NK-92 treated with Interleukin-12 subunit alpha and Interleukin-12 subunit beta, amount 100 ng/mL, for 24 hours (cell line): ENCODE measurements at places on chromosomes 3 and 15.
A peak's percentile ranks its signal among the peaks of the same experiment; 100 is the strongest.

- no peak for DNase-seq
These were observed 267.7 kb downstream of the XXYLT1 start for GRCh38 chr3:195003006-195003892.

GRCh38 chr3:171028779-171029232, 2.3 kb upstream of the SLC2A2 start:
- no peak for DNase-seq

DNA sequence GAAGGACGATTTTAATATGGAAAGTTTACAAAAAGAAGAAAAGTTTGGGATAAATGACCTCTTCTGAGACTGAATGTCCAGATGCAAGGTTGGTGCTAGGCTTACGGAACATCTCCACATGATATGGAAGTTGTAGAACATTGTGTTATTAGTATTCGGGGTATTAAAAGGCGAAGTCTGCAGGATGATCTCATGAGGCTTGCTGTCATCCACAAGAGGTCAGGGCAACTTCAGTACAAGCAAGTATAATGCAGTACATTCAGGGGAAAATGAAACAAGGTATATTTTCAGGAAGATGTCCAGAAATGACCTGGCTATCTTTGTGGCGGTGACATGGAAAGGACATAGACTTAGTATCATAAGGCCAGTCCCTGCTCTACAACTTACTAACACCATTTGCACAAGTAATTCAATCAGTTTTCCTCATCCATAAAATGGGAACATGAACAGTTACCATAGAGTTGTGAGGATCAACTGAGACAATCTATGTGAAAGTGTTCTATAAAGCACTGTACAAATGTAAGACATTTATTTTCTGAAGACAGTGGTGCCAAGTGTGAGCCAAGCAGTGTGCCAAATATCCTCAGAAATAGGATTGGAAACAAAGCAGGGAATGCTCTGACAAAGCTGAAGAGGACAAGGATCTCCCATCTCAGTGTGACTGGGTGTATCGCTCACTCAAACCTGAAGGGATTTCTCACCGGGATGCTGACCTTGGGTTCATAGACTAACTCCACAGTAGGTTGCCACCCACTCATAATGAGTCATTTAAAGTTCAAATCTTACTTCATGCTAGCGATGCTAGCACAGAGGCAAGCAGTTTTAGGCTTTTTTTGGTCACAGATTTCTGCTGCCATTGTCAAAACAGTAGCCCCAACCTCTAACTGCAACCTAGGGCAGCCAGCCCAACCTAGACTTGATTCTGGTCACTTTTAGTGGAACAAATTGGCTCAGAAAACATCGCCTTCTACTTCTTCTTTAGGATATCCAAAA, 118.3 kb downstream of the TIGIT start:
- peak; percentile 6 for DNase-seq

- no peak for DNase-seq
These were observed 7.2 kb downstream of the PLXNB1 start for GRCh38 chr3:48422681-48423080.

GRCh38 chr15:66783725-66784124, 81.7 kb downstream of the SMAD6 start:
- DNase-seq = no peak

- no peak for DNase-seq
These were observed 30.5 kb downstream of the ALS2CL start for GRCh38 chr3:46662771-46663551.

DNA sequence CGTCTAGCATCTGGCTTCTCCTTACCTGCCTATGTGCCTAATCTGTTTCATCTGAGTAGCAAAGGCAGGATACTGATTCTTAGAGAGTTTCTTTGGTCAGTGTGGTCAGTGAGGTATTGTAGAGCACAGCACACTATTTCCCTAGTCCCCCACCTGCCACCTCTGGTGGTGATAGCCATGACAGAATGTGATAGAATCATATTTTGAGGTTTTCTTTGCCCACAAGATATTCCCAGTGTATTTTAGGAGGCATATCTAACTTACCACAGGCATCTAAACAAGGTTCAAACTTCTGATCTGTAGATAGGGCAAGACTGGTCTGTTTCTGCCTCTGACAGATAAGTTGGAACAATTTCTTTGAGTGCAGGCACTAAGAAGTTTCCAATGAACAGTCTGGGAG, 188.0 kb downstream of the SOX2 start:
- no peak for DNase-seq

DNA sequence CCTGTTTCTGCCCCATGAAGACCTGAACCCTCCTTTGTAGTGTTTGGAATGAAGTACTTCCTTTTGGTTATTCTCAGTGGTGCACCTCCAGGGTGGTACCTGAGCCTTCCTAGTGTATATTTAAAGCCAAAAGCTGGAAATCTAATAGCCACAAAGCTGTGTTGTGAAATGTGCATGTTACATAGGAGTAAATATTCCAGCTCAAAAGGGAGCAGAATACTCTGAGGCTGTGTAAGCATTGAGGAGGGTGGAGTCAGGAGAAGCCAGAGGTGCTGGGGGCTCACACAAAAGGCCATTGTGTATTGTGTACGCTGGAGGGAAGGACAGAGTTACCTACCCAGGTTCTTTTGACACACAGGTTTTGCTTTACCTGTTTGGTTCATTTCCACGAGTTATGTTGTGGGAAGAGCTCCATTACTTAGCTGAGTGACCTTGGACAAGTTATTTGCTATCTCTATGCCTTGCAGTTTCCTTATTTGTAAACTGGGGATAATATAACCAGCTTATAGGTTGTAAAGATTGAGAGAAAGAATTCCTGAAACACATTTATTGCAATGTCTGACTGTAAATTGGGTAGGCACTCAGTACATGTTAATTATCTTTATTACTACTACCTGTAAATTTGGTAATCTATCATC, 24.7 kb downstream of the GPR171 start:
- no peak for DNase-seq

DNA sequence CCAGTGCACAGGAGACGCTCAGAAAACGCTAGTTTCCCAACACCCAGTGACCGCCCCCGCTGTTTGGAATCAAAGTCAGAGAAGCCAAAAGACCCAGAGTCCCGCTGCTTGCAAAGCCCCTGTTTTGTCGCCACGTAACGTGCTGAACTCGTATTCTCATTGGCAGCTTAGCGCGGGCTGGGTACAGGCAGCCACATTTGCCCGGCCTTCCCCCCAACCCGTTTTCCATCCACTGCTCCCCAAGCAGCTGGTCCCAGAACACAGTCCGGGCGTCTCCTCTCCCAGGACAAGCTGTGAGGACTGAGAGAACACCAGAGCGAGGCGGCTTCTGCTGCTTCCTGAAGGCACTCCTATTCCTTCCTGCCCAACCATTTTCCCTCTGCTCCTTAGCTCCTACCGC, 54.8 kb downstream of the RASGRF1 start:
- DNase-seq = no peak

DNA sequence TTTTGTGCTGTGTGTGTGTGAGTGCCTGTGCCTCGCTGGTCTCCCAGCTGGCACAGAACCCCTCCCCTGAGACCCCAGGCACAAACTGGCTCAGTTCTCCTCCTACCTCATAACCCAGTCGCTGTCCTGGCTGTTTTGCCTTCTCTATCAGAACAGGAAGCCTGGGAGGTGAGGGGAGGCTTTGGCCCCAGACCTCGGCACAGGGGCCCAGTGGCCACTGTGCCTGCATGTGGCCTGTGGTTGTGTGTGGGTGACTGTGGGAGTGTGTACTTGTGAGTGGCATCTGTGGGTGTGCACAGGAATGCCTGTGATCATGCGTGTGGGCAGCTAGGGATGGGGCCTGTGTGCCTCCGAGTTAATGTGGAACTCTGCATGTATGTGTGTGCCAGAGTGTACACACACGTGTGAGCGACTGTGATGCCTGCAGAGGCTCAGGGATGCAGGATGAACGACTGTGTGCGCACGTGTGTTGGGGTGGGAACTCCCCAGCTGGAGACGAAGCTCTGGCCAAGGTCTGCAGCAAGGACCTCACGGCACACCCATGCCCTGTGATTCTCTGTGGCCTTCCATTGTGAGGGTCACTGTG, 32.3 kb downstream of the PSTPIP1 start:
- DNase-seq = no peak

DNA sequence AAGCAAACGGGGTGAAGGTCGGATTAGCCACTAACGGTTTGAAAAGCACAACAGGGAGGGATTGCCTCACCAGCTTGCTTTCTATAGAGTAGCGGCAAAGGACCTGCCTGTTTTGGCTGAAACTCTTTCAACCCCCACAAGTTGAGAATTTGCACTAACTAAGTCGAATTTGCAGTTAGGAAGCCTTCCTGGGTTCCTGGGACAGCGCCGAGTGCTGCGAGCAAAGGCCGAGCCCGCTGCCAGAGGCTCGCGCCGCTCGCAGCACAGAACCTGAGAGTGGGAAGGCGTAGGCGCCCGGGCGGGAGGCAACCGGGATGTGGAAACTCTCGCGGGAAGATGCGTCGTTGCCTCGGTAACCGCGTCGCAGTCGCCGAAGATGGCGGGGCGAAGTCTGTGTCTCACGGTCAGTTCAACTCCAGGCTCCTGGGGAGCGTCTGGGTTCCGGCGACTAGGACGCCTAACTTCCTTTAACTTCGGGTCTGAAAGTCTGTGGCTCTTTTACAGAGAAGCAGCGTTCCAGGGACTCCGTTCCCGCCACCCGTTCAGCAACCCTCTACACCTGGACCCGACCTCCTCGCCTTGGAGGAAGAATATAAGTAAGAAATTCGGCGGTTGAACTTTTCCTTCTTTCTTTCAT, at the start of gene TEX9:
TEX9 (plus strand) TSS at position 352 of the 637 bp plus-strand sequence; CDS start at position 377, 25 bp downstream.
- DNase-seq = no peak

- DNase-seq = no peak
These were observed 332.4 kb upstream of the TLE3 start for GRCh38 chr15:70430069-70430468.

GRCh38 chr15:101580431-101580830, 71.8 kb downstream of the TM2D3 start:
- DNase-seq = no peak

- DNase-seq = no peak
These were observed 86.2 kb downstream of the FBN1 start for GRCh38 chr15:48559285-48559684.

- DNase-seq = no peak
These were observed 562 bp downstream of the NEO1 start for GRCh38 chr15:73052653-73053397.

DNA sequence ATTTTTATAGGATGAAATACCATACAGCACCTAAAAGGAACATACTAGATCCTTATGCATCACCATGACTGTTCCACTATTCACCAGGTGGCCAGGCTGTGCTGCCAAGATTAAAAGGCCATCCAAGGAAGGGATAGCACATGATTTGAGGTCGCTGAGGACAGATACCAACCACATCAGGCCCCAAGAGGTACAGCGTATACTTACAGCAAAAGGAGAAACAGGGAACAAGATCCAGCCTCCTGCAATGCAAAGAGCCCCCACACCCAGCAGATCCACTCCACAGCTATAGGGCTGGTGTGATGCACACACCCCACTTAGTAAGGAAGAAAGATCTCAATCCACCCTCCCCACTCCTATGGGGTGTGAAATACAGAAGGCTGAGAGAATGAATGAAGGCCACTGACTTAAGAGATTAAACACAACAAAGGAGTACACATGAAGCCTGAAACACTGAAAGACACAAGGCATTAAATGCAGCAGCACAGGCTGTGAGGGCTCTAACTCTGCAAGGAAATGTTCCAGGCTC, 32.0 kb upstream of the ZNF445 start:
- no peak for DNase-seq

DNA sequence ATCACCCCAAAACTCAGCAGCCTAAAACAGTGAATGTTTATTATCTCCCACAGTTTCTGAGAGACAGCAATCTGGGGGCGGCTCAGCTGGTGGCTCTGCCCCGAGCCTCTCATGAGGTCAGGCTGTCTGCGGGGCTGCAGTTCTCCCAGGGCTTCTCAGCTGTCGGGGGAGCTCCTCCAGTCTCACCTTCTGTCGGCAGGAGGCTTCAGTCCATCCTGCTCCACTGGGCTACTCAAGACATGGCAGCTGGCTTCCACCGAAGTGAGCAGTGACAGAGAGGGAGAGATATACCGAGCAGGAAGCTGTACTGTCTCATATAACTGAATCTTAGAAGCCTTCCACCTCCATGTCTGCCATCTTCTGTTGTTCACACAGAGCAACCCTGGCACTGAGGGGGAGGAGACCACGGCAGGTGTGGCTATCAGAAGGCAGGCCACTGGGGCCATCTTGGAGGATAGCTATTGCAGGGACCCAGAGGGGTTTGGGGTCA, 72.8 kb upstream of the ITGA11 start:
- DNase-seq = no peak

DNA sequence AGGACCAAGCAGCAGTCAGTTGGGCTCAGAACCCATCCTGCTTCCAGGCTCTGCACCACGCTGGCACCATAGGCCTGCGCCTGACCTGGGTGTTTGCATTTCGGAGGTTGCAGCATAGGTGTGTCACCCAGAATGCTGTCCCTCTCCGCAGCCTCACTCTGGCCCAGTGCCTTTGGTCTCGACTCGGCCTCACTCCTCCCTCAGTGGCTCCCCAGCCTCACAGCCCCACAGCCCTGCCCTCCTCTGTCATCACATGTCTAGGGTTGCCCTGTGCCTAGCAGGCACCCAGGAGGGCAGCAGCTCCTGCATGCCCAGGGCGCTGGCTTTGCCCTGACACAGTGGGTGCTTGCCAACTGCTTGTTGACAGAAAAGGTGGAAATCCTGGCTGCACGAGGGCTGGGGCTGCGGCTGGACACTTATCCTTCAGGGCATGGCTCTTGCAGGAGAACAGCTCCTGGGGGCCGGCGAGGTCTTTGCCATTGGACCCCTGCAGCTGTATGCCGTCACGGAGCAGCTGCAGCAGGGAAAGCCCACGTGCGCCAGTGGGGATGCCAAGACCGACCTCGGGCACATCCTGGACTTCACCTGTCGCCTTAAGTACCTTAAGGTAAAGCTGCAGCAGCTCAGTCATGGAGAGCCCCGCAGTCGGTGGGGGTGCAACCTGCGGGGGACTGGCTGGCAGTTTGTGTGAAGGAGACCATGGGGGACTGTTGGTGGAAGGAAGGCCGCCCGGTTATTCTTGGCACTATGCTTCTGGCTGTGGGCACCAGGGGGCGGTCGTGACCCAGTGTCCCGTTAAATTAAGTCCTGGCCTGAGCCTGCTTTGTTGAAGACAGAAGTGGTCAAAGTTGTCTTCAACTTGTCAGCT, 16.2 kb downstream of the NISCH start:
- no peak for DNase-seq

GRCh38 chr15:77067691-77068367, 3.1 kb downstream of the TSPAN3 start:
- DNase-seq = no peak

GRCh38 chr3:134971306-134971705, 176.2 kb downstream of the EPHB1 start:
- DNase-seq = no peak

- peak; percentile 25 for DNase-seq
These were observed 8.8 kb downstream of the TBC1D23 start for GRCh38 chr3:100269410-100270214.

DNA sequence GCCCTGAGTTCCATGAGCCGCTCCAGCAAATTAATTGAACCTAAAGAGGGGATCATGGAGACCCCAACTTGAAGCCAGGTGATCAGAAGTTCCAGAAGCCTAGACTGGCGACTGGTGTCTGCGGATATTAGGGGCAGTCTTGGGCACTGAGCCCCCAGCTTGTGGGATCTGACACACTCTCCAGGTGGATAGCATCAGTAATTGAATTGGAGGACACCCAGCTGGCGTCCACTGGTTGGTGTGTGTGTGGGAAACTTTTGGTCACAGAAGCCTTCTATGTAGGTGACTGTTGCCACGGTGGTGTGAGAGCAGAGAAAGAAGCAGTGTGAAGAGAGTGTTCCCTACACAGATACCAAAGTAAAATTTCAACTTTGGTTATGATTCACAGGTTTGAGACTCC, 106.0 kb upstream of the ADPGK start:
- DNase-seq = no peak

GRCh38 chr3:150146991-150147761, 176.5 kb upstream of the PFN2 start:
- DNase-seq = peak; percentile 26
